Effector CD8-positive, alpha-beta T cell (primary cell): ENCODE measurements at places on chromosomes 11 and 22.

- no peak for DNase-seq
Observed at GRCh38 chr11:125389339-125390166, 106.5 kb downstream of the FEZ1 start.

- peak; percentile 14 for DNase-seq
Observed at GRCh38 chr22:45341498-45341897, 31.8 kb downstream of the FAM118A start.

GRCh38 chr11:69152733-69153421, 2.9 kb upstream of the SMIM38 start:
- DNase-seq: no peak

- DNase-seq: no peak
Observed at GRCh38 chr11:111324277-111324720, 26.0 kb downstream of the POU2AF3 start.
